HepG2 (cell line): ENCODE measurements at places on chromosomes 2 and 18. TPM values are rescaled to one million over a fixed set of nuclear protein-coding genes. Genes with fewer than 3 reads are reported as not detected.

DNA sequence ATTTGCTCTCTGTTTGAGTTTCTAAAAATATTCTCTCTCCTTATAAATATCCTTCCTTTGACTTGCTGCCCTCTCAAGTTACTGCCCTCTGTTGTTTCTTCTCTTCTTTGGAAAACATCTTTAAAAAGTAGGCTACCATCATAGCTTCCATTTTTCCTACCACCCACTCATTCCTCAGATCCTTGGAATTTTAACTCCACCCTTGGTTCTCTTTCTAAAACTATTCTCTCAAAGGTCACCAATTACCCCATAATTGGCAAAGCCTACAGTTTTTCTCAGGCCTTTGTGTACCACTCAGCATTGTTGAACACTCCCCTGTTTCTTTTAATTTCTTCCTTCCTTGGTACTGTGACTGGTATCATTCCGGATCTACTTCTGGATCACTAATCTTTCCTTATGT lies 43.0 kb upstream of the ITGAV start:
- DNase-seq = no peak

DNA sequence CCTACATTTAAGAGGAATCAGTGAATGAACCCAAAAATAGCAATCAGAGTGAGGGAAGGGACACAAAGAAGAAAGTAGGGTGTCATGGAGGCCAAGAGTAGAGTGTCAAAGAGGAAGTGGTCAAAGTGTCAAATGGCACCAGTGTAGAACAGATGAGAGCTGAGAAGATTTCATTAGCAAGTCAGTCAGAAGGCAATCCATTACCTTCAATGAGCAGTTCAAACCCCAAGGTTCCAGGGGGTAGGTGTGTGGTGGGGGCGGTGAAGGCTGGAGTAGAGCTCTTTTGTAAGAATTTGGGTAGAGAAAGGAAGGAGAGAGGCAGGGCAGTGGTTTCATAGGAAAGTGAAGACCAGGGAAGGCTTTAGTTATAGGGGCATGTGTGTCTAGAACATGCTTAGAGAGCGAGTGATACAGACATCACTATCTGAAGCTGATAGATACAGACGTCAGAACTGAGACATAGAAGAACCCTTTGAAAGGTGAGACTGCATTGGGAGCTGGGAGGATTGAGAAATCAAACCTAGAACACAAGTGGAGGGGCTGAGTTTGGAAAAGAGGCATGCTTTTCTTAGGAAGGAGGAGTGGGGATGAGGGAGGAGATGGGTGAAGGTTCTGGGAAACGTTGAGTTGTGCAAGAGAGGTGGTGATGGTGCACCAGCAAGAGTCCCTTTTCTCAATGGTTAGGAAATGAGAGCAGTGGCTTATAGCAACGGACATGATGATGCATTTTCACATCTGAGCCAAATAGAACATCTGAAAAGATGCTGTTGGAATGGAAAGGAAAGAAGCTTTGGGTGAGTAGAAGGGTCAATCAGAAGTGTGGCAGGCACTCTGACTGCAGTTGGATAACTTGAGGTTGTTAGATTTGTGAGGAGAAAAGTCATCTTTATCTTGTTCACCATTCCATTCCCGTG lies 48.9 kb upstream of the IL1RL1 start:
- no peak for DNase-seq

DNA sequence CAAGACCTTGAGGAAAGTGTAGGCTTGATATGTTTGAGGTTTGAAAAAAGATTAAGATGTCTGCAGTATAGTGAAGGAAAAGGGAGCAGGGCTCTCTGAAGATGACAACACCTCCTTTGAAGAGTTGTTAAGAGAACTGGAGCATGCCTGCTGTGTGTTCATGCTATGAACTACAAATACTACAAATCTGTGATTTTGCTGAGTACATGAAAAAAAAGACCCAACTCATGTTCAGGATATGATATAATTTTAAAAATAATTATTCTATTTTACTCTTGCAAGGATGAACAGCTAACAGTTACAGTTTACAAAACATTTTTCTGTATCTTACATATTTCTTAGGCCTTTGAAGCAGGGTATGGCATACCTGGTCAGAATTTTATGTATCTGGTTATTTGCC lies 305.4 kb upstream of the CWC22 start:
- DNase-seq = no peak

GRCh38 chr2:79630060-79630459 lies 117.2 kb downstream of the CTNNA2 start:
- no peak for DNase-seq

DNA sequence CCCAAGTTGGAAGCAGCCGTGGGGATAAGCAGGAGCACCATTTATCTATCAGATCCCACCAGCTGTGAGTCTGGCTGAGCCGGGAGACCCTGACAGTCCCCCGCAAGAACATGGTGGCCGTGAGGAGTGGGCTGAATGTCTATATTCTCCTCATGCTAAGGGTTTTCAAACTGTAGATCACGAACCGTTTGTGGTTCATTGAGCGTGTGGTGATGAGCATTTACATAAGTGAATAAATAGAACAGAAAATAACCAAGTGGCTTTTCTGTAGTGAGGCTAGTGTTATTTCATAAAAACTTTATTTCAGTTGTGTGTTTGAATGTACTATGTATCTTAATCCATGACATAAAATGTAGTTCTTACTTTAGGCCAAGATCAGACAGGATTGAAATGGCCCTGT lies 190.2 kb upstream of the APCDD1 start:
- DNase-seq = no peak

DNA sequence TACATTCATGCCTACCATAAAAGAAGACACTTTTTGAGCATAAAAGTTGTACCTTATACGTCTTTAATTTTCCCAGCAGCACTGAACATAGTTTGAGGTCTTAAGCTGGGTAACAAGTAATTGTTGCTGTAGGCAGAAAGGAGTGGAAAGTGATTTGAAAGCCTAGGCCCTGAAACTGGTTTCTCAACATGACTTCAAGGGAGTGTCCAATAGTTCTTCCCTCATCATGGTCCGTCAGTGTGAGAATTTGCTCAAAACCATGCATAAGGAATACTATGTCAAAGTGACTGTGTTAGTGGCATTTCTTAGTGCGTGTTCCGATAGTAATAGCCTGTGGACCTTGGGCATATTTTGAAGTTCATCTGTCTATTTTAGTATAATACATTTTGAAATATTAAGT lies 463.1 kb downstream of the PTPRM start:
- no peak for DNase-seq

- no peak for DNase-seq
Measured at GRCh38 chr2:96340493-96341414, 5.2 kb downstream of the NCAPH start.

GRCh38 chr2:108616318-108616717 lies 82.0 kb downstream of the LIMS1 start:
- DNase-seq = no peak

GRCh38 chr18:68449292-68449691 lies 265.6 kb downstream of the TMX3 start:
- no peak for DNase-seq

GRCh38 chr2:147520817-147521216 lies 324.0 kb upstream of the ACVR2A start:
- DNase-seq = no peak

- peak; percentile 38 for DNase-seq
Measured at GRCh38 chr2:74865770-74866674, 32.1 kb downstream of the HK2 start.

GRCh38 chr2:48235076-48235475 lies 294.9 kb upstream of the STON1 start:
- DNase-seq = no peak

GRCh38 chr2:218320704-218321336 lies 28.5 kb upstream of the TMBIM1 start:
- no peak for DNase-seq

GRCh38 chr2:120710256-120710655 lies 25.4 kb upstream of the GLI2 start:
- DNase-seq = no peak

- no peak for DNase-seq
Measured at GRCh38 chr2:166487171-166487570, 6.9 kb downstream of the SCN7A start.

NEU4 gene
- 104 and 107 TPM in 2 replicates for total RNA-seq

ZNF521 gene
- 0.02 TPM in 1 of 2 replicates, not detected in the other for total RNA-seq

BMP10 gene
- not detected in 2 replicates for total RNA-seq

SP100 gene
- total RNA-seq = 13.6 and 16.5 TPM in 2 replicates

C1QL2 gene
- total RNA-seq = not detected in 2 replicates

KCNK3 gene
- not detected in 2 replicates for total RNA-seq
